ENCODE measurements at places on chromosomes 1 and 21.

DNA sequence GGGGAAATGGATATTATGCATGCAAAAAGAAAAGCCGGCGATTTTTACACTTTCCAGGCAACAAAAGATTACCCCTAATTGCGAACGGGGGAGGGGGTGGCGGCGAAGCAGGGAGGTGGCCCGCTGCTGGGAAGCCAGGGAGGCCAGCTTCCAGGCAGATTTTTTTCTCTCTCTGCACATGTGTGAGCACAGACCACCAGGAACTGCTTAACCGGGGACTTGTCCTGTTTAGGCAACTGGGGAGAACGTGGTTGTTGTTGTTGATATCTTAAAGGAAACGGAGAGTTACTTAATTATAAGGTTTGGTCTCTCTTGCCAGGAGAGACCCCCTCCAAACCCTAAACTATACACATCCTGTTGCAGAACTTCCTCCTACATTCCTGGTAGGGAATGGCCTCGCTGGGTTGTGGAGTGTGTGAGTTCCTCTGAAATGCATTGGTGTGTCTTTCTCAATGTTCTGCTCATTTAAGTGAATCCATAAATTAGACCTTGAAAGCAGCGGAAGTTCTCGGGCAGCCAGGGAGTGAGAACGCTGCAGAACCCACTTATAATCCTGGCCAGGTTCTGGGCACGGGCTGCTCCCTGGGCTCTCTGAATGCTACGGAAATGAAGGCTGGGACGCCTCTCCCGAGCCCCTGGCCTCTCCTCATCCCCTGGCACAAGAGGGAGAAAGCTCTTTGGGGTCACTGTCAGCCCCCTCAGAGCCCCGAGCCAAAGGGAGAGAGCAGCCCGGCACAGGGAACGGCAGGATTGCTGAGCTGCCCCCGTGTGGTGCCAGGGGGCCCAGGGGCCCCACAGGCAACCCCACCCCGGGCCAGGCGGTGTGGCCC is 250.0 kb downstream of the FOXD2 start:
- DNase-seq = peak; percentile 50

DNA sequence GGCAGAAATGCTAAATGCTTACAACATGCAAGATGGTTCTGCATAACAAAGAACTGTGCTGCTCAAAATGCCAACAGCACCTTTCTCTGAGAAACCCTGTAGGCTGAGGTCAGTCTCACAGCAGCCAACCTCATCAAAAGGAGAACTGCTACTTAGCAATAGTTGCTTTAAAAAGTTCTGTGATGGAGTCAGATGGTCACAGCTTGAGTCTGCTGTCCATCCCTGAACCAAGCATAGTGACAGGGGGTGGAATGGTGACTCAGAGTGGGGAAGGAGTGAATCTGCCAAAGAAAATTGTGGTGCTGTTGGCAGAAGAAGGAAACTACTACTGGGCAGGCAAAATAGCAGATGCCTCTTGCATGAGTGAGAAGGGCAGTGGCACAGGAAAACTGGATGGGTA is 106.0 kb upstream of the FAM78B start:
- DNase-seq = no peak

GRCh38 chr1:97989094-97989680 is 68.4 kb upstream of the DPYD start:
- no peak for DNase-seq

DNA sequence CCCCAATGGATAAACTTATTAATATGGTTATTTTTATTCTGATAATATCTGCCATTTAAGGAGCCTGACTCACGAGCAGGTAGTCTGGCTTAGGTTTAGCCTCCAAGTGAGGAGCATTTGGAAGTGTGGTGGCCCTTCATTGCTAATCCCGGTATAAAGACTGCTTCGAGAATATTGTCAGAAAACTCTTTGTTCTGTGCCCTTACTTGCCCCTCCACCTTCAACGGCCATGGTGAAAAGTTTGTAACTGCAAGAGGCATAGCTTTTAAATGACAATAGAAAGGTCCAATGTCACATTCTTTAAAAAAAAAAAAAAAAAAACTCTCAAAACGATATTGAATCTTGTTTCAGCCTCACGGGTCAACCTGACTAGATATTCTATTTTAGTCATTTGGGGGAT is 157.4 kb upstream of the PROX1 start:
- no peak for DNase-seq

- no peak for DNase-seq
Observed at GRCh38 chr1:40717065-40717464, 25.6 kb downstream of the NFYC start.

DNA sequence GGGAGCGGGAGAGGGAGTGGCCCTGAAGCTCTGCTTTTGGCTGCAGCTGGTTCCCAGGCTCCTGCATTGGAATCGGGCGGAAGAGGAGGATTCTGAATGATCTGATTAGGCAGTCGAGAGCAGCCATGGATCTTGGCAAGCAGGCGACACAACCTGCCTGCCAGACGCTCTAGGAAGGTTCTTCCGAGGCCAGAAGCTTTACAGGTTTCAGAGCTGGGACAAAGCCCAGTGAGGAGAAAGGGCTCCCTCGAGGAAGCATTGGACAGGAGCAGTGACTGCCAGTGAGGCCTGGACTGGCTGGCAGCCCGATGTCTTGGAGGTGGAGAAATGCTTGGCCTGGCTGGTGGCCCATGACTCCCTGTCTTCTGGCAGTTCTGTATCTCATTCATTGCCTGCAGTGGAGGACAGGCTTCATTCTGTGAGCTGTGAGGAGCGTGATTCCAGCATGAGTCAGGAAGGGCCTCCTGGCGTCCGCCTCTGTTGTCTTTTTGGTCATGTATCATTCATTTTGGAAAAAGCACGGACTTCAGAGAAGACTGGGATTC is 132.7 kb upstream of the IPO9 start:
- DNase-seq = no peak

DNA sequence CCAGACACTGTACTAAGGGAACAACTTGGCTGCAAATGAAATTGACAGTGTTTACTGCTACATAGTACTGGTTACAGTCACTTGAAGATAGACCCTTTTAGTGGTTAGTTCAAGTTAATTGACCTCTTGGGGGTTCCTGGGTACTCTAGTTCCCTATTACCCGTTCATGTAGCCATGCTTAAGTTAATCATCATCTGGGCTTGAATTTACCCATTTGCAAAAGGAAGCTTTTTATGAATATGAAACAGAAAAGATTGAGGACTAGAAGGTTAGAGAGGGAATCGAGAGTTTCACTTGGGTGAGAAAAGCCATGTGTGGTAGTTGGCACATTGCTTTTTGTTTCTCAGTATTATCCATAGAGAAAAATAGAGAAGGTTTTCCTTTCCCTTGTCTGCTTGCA is 2.7 kb downstream of the MIA3 start:
- DNase-seq = no peak

DNA sequence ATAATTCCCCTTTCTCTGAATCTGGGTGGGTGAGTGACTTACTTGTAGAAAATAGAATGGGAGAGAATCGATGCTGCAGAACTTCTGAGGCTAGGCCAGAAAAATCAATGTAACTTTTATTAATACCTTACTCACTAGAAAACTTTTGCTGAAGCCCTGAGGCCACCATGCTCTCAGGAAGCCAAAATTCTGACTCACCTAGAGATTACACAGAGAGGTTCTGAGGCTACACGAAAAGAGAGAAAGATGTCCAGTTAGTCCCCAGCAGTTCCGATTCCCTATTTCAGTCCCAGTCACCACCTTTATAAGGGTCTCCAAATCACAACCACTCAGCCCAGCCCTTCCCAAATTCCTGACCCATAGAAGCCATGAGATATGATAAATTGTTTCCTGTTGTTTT is 135.2 kb downstream of the NTPCR start:
- DNase-seq = no peak

- DNase-seq = peak; percentile 73
Observed at GRCh38 chr1:205939690-205940330, 3.4 kb downstream of the SLC26A9 start.

GRCh38 chr1:215824245-215824644 is 257.1 kb downstream of the KCTD3 start:
- DNase-seq = no peak

- no peak for DNase-seq
Observed at GRCh38 chr1:7643530-7643929, 127.6 kb upstream of the VAMP3 start.

GRCh38 chr1:229031061-229031460 is 239.8 kb upstream of the RAB4A start:
- no peak for DNase-seq

- DNase-seq = peak; percentile 70
Observed at GRCh38 chr21:36429947-36430546, 44.9 kb downstream of the CHAF1B start.

DNA sequence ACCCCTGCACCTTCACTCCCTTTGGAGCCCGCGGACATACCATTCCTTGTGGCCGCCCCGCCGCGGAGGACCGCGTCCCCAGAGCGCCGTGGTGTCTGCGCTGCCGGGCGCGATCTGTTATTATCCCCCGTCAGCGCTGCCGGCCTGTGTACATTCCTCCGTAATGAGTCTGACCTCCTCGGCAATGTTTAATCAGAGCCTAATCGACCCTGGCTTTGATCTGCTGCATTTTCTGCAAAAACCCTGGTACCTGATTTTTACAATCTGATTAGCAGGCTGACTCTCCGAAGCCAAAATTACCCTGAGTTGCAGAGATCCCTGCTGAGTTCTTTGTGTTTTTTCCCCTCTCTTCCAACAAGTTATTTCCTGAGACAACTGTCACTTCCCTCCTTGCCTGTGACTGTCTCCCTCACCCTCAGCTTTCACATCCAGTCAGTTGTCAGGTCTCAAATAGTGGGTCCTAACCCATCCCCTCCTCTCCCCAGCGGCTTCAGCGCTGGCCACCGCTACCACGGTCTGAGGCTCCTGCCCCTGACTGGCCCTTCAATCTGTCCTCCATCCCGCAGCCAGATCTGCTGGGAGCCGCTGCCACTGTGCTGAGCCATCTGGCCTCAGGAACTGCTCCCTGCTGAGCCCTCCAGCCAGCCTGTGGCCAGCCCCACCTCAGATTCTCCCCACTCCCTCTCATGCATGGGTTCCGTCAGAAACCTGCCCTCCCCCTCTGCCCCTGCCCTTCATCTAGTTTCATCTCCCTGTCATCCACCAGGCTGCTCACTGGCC is 53.5 kb downstream of the GLIS1 start:
- no peak for DNase-seq

- DNase-seq = no peak
Observed at GRCh38 chr1:159334797-159335196, 32.7 kb downstream of the FCER1A start.

DNA sequence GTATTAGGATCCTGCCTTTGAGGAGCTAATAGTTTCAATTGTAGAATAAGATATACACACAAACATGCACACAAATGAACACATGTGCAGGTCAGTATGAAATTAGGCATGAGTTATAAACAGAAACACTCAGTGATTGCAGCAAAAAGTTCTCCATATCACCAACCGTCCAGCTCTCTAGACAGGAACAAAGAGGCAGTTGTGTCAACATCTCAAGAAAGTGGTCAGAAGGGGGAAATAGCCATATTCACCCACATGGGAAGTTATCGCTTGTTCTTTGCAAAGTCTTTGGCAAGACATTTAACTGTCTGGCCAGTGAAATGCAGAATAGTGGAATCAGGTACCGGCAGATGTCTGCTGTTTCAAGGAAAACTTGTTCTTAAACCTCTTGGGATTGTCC is 29.4 kb upstream of the PIGC start:
- DNase-seq = no peak

DNA sequence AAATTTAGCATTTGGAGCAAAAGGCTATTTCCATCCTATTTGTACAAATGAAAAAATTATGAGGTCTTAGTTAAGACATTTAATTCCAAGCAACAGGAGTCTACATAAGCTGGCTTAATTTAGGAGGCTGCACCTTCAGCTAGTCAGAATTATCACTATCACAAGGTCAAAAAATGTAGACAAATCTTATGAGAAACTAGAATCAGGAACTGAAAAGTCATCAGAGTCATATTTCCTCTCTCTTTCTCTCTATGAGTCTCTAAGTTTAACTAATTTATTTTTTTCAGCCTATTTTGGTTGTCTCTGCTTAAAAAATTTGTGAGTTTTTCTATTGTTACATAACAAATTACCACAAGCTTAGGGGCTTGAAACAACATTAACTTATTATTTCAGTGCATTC is 807.1 kb upstream of the PRMT6 start:
- DNase-seq = no peak

GRCh38 chr1:177249231-177249630 is 78.5 kb downstream of the BRINP2 start:
- no peak for DNase-seq

DNA sequence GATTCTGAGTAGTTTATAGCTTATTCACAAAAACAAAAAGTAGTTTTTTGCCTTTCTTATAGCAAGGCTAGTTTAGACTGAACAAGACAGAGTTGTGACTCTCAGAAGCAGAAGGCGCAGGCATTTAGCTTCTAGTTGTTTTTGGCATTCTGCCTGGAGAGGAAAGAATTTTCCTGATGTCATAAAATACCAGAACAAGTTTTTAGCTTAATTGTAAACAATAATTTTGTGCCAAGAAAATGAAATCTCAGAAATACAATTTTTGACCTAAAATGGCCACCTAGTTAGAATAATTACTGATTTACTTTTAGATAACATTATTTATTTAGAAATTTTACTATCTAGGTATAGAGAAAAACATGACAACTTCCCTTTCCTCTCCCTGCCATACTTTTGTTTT is 1.0 kb downstream of the DNAJB4 start:
- DNase-seq = no peak

Measured in ecto neural progenitor cell (in vitro differentiated cells).